Mucosa of descending colon (tissue), 3 donors: ENCODE measurements at places on chromosomes 5 and 9. TPM values are rescaled to one million over a fixed set of nuclear protein-coding genes. Genes with fewer than 3 reads are reported as not detected.

GRCh38 chr5:157382996-157383800 lies 76.8 kb upstream of the NIPAL4 start:
- no peak for DNase-seq

DNA sequence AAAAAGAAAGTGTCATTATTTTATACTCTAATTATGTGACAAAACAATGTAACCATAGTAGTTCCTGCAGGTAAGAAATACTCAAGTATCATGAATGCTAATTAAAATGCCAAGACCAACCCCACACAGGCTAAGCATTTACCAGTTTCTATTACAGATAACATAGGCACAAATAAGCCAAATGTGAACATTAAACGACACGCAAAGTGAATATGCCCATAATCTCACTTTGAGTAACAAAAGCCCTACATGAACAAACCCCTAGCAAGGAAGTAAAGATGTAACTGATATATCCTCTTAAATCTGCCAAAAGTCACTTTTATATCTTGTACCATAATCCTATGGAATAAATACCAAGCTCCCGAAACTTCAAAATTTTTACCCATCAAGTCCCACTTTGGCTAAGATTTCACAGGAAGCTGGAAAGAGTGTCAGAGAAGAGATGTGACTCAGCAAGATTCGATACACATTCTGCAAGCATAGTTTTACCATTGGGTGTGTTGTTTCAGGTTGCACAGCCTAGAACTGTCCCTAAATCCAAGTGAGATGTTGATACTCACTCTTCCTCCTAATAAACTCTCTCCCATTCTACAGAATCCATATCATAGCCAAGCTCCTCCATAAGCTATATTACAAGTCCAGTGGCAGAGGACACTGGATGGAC lies 28.8 kb downstream of the TRPM6 start:
- DNase-seq, result no peak

DNA sequence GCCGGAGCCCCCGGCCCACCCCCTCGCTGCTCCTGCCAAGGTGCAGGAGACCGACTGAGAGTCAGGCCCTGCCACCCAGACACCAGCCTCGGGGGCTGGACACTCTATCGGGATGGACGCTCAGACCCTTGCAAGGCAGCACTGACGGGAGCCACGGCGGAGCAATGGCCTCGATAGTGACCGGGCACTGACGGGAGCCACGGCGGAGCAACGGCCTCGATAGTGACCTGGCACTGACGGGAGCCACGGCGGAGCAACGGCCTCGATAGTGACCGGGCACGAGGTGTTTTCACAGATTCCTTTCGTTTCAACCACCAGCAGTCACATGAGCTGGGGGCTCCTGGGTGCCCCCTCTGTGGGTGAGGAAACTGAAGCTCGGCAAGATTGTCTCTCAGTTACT lies 123.6 kb upstream of the PPP1R26 start:
- DNase-seq, result no peak

GRCh38 chr9:122579874-122580273 lies 3.3 kb downstream of the OR1L8 start:
- DNase-seq, result no peak

RMI1 gene
- 11.6 TPM for total RNA-seq

ITGA1 gene
- total RNA-seq, result 42.0 TPM

DNA sequence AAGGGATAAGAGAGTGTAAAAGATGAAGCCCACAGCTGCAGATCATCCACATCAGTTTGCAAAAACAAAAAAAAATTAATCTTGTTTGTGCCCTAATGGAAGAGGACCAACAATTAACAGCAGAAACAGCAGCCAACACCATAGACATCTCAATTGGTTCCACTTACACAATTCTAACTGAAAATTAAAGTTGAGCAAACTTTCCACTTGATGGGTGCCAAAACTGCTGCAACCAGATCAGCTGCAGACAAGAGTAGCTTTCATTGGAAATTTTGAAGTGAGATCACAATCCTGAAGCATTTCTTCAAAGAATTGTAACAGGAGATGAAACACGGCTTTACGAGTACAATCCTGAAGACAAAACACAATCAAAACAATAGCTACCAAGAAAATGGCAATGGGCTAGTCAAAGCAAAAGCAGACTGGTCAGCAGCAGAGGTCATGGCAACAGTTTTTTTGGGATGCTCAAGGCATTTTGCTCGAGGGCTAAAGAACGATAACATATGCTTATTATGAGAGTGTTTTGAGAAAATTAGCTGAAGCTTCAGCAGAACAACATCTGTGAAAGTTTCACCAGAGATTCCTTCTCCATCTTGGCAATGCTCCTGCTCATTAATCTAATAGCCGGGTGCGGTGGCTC lies 4.1 kb upstream of the RBM27 start:
- no peak for DNase-seq

PDE6A gene
- 7.3 TPM for total RNA-seq

DNA sequence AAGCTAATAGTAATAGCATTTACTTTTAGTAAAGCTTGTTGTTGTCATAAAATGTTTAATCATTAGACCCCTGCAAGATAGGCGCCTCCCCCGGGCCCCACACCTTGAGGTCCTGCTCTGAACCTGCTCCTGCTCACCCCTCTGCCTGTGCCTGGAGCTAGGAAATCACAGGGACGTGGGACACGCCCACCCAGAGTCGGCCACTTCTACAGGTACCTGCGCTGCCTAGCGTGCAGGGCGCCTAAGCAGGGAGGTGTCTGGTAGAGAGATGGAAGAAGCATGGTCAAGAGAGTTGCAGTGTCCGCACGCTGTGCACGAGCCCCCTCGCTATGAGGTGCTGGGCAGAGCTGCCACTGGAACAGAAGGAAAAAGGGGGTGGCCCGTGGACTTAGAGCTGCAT lies 52.6 kb downstream of the HINT1 start:
- no peak for DNase-seq

GRCh38 chr5:45696206-45696836 lies at the start of gene HCN1:
HCN1 (minus strand) TSS chr5:45696380.
- peak; percentile 86 for DNase-seq

C9orf50 gene
- not detected for total RNA-seq

DNA sequence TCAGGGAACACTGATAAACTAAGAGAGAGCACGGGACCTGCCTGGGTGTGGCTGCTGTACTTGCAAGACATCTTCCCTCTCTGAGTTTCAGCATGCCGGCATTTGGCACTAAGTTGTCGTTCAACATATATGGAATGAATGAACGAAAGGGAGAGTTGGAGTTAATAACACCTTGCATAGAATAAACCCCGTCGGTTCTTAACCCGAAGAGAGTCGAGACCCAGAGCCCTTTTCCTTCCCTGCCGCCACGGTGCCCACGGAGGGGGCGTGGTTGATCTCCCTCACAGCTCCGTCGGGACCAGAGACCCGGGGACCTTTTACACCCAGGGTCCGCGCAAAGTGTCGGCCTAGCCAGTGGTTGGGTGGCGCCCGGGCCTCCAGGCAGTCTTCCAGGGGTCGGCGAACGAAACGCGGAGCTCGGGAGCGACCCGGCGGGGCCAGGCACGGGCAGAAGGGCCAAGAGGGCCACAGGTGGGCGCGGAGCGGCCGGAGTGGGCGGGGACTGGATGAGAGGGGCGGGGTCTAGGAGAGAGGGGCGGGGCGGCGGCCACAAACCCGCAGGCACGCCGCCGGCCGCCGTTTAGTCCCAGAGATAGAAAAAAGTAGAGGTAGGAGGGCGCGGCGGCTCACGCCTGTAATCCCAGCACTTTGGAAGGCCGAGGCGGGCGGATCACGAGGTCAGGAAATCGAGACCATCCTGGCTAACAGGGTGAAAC lies 735 bp upstream of the RPL26L1 start:
- peak; percentile 77 for DNase-seq

GRCh38 chr9:35829084-35829763 lies at the start of gene TMEM8B:
TMEM8B (plus strand) TSS chr9:35829228; CDS start chr9:35829448, 220 bp downstream.
- peak; percentile 100 for DNase-seq

GRCh38 chr5:84086511-84086910 lies 298.2 kb downstream of the EDIL3 start:
- DNase-seq, result no peak

CDH9 gene
- not detected for total RNA-seq

C1QTNF3 gene
- 10.0 TPM for total RNA-seq

FCN2 gene
- not detected for total RNA-seq

DNA sequence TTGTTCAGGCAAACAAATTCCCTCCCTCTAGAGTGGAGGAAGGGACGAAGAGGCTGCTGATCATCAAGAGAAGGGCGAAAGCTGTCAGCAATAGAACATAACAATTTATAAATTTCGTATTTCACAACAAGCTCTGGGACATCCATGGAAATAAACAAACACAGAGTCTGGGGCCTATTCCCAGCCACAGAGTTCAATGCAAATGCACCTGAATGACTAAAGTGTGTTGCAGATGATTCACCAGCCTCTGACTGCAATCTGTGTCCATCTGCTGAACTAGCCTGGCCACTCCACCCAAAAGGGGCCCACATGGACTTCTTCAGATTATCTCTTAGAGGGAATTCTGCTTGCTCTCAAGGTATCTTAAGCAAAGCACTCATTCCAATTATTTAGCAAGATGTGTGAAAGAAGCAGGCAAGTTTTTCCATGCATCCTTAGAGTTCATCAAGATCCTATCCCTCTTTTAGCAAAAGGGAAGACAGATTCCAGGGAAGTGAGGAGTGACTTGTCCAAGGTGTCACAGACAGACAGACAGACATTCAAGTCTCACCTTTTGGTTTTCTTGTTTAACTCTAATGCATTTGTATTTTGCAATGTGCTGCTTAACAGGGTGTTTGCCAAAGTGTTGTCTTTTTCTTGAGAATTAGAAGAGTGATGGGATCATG lies 307.8 kb upstream of the PAPPA start:
- peak; percentile 5 for DNase-seq

UAP1L1 gene
- 12.8 TPM for total RNA-seq

- no peak for DNase-seq
These were observed 56.9 kb downstream of the ABLIM3 start for GRCh38 chr5:149198148-149198547.

- DNase-seq, result no peak
These were observed 66.6 kb downstream of the RGS3 start for GRCh38 chr9:113530022-113530635.

- no peak for DNase-seq
These were observed 1.7 kb upstream of the SPRY4 start for GRCh38 chr5:142326480-142326938.

CCL19 gene
- total RNA-seq, result 1.6 TPM

- peak; percentile 46 for DNase-seq
These were observed 2.7 kb downstream of the MTRR start for GRCh38 chr5:7871653-7872052.

- DNase-seq, result no peak
These were observed 37.9 kb upstream of the GZMA start for GRCh38 chr5:55064523-55064922.
